ENCODE measurements at places on chromosomes 7 and 10.

DNA sequence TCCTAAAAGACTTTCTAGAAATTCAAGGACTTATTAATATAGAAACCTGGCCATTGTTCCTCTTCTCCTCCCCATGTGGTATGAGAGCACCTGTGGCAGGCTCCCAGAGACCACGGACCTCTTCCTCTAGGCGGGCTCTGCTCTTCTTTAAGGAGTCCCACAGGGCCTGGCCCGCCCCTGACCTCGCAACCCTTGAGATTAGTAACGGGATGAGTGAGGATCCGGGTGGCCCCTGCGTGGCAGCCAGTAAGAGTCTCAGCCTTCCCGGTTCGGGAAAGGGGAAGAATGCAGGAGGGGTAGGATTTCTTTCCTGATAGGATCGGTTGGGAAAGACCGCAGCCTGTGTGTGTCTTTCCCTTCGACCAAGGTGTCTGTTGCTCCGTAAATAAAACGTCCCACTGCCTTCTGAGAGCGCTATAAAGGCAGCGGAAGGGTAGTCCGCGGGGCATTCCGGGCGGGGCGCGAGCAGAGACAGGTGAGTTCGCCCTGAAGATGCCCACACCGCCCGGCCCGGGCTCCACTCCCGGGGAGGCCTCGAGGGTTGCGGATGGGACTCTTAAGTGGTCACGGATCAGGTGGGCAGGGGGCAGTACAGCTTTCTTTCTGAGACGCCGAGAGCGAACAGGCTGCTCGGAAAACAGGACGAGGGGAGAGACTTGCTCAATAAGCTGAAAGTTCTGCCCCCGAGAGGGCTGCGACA, at the start of gene SLC26A4:
SLC26A4 (plus strand) TSS at position 448 of the 700 bp plus-strand sequence. CDS start 814 bp downstream, outside the sequence.
- DNase-seq, result peak; percentile 74

- no peak for DNase-seq
Measured at GRCh38 chr10:102418622-102419268, at the start of gene PSD. PSD (minus strand) TSS chr10:102418785; CDS start chr10:102417038, 1,747 bp downstream.

- DNase-seq, result no peak
Measured at GRCh38 chr7:107953265-107953923, 49.6 kb downstream of the LAMB1 start.

DNA sequence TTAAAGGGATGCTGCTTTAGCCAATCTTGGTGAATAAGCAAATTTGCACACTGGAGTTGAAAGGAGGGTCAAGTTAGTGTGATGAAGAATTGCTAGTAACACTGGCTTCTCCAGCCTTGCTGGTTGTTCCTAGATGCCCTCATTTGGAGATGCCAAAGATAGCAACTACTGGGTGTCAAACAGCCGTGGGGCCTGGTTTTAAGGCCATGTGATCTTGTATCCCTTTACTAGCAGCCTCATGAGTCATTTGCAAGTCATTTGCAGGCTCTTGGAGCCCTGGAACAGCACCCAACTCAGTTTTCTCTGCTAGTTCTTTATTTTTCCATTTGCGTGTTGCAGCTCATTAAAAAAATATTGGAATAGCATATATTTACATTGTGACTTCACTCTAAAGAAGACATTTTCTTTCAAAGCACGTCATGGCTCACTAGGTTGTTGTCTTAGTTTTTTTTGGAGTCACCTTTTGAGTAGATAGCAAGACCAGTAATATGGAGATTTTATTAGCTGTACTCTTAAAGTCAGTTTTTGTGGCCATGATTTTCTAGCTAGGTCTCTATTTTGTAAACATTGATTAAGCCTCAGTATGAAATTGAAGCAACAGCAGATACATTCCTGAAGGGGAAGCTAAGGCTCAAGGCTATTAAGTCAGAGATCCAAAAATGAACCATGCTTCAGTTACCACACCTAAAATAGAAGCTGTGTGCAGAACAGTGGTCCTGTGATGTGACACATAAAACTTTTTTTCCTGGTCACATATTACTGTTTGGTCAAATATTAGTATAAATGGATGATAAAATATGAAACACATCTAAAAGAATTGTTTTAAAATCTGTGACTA, 1.3 kb downstream of the LSMEM1 start:
- no peak for DNase-seq

DNA sequence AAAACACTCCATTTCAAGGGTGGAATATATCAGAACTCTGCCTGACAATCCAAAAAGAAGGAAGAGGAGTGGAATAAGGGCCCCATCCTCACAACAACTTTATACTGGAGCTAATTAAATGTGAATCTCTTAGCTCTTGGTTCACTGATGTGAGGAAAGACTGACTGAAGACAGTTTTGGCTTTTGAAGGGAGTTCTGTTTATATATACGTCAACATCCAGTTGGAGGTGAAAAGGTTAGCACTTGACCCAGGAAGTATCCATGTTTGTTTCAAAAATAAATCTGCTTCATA, 3.0 kb downstream of the HOXA1 start:
- no peak for DNase-seq

DNA sequence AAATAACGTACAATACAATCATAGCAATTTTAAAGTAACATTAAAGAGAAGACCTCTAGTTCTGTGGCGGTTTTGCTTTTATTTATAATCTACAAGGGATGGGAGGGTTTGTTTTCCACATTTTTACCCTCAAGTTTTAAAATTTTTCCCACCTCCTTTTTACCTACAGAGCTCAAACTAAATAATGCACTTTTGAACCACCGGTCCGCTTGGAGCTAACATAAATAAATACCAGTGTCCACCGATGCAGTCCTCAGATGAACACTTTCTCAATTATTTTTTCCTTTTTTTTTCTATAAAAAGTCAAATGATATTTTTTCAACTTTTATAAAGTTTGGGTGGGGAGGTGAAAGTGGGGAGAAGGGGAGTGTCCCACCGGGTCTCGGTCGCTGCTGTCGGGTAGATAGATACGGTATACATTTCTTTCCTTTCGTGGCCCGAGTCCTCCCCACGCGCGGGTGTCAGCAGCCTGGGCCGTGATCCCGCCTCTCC, 3.3 kb downstream of the ZNF503 start:
- no peak for DNase-seq

DNA sequence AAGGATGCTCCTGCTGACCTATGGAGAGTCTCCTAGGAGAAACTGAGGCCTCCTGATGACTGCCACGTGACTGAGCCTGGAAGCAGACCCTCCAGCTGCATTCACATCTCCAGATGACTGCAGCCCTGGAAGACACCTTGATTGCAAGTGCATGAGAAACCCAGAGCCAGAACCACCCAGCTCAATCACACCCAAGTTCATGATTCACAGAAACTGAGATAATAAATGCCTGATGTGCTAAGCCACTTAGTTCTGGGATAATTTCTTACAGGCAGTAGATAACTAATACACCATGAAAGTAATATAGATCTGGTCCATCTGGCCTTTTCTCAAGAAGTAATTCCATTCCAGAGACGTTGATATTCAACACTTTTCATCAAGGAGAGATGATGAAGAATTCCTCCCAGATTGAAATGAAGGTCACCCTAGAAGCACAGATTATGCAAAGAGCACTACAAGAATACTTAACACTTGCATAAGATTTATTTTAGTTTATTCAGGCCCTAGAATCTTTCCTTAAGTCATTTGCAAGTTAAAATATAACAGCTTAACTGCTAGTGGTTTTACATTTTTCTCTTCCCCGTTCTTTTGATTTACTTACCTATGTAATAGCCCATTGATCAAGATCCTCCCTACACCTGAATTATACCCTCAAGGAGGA, 208.2 kb upstream of the INHBA start:
- no peak for DNase-seq

GRCh38 chr10:113108194-113108835, 158.3 kb downstream of the TCF7L2 start:
- DNase-seq, result peak; percentile 81

GRCh38 chr10:12340937-12341336, 8.4 kb upstream of the CAMK1D start:
- no peak for DNase-seq

GRCh38 chr7:24931844-24932243, 48.1 kb downstream of the OSBPL3 start:
- DNase-seq, result no peak

DNA sequence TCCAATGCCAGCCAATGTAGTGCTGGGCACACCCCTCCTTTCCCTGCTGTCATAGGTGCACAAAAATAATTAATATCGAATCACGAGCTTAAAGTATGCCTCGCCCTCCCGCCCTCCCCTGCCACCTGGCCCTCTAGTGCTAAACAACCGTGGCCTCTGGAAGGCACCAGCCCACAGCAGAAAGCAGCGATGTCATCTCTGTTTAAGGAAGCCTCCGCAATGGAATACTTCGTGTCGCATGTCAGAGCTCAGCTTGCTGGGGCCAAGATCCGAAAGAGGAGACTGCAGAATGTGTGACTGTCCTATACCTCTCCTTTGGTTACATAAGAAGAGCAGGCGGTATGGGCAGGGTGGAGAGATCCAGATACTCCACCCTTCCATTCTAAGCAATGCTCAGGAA, 71.5 kb downstream of the RHOBTB1 start:
- DNase-seq, result no peak

GRCh38 chr7:77484785-77485184, 52.3 kb upstream of the PTPN12 start:
- DNase-seq, result no peak

GRCh38 chr10:1874533-1874932, 137.2 kb upstream of the ADARB2 start:
- no peak for DNase-seq

GRCh38 chr10:129853562-129853903, 110.5 kb downstream of the EBF3 start:
- no peak for DNase-seq

DNA sequence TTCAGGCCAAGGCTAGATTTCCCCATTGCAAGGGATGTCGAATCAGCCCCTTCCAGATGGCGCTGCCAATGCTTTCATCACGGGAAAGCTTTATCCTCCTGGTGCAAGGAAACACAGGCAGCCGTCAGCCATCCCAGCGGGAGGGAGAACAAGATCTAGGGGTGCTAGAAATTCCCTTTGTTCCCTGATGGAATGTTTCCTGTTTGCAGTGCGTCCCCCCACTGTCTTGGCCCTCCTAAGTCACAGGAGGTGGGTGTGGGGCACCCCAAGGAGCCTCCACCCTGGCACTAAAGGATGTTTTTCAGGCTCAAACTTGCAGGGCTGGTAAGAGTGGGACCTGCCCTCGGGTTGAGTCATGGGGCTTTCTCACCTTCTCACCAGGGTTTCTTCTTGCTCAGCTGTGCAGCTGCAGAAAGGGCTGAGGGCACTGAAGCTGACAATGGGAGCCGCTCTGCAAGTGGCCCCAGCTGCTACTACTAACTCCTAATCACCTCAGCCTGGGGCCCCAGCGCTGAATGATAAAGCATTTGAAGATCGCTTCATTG, 103.6 kb downstream of the PRPF18 start:
- DNase-seq, result no peak

GRCh38 chr10:29771376-29771775, 136.6 kb upstream of the SVIL start:
- no peak for DNase-seq

- DNase-seq, result no peak
Measured at GRCh38 chr10:37710831-37711616, 146.4 kb downstream of the ZNF248 start.

DNA sequence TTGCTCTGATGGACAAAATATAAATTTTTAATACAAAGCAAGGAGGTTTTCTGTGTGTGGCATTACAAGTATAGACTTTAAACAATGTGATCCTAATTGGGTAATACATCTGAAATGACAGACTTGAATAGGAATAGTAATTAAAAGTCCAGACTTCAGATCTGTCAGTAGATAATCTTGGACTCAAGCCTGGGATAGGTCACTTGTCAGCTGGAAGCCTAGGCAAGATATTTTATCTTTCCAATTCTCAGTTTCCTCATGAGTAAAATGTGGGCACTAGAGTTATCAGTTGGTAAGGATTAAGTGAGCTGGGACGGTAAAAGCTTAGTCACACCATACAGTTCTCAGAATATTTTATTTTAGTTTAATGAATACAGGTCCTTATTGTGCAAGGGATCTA, 10.4 kb upstream of the ZMYND11 start:
- no peak for DNase-seq

DNA sequence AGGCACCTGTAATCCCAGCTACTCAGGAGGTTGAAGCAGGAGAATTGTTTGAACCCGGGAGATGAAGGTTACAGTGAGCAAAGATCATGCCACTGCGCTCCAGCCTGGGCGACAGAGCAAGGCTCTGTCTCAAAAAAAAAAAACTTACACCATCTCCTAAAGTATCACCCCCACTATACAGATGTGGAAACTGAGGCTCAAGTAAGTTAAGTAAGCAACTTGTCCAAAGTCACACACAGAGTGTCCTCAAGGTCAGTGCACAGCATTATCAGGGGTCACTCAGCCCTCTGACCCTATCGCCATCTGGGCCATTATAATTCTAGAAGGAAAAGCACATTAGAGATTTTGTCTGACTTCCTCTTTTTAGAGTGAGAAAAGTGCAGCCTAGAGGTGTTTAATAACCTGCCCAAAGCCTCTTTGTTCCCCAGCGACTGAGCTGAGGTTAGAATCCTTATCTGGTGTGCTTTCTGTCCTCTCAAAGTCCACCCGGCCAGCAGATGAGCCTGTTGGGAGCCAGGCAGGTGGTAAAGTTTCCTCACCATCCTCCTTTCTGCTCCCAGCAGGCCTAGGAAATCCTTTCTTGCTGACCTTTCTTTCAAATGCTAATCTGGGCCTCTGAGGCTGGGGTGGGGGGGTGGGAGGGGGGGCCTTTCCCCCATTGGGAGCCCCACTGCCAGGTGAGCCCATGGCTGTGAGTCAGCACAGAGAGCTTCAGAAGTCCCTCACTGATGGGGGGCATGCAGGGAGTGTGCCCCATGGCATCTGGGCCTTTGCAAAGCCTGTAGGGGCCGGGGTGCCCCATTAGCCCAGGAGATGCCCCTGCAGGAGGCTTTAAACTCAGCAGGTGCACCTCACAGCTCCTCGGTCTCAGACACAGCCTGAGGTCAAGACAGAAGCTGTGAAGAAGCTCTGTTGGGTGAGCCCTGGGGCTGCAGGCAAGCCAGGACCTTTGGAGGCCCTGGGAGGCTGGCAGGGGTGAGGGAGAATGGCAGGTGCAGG, 12.0 kb upstream of the KCNMA1 start:
- DNase-seq, result no peak

GRCh38 chr7:73978661-73979563, 49.1 kb upstream of the ELN start:
- peak; percentile 79 for DNase-seq

DNA sequence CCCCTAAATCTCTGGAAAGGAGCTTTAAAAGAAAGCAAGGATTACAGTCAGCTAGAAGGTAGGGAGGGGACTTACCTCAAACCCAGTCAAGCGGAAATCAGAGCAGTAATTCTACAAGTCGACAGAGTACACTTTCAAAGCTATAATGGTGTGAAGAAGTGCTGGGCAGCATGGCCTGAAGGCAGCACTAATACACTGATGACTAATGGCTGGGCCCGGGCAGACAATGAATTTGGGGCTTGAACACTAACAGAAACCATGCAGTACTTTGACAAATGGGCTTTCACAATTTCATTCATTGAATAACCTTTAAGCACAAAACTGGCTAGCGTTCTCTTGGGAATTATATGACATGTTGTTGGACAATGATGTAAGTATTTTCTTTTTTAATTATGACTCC, 4.7 kb downstream of the GLI3 start:
- DNase-seq, result no peak
